A549 treated with Mapracorat at 1 μM for 4 hours (cell line): ENCODE measurements at places on chromosomes 7 and 10. TPM values are rescaled to one million over a fixed set of nuclear protein-coding genes. Genes with fewer than 3 reads are reported as not detected.

BLNK gene
- total RNA-seq = 0.07 TPM in 1 of 5 replicates, not detected in the others

TCAF2 gene
- total RNA-seq = 0.80 to 1.3 TPM (median 1.0 TPM) in 5 replicates

COL13A1 gene
- 0.11 to 0.26 TPM (median 0.24 TPM) in 4 of 5 replicates, not detected in the other for total RNA-seq

PHKG1 gene
- 0.19 to 0.58 TPM (median 0.26 TPM) in 5 replicates for total RNA-seq

IKZF5 gene
- total RNA-seq = 5.2 to 8.0 TPM (median 6.2 TPM) in 5 replicates

PVRIG gene
- total RNA-seq = not detected in 5 replicates

DYNC1I1 gene
- total RNA-seq = 0.12 to 0.21 TPM (median 0.14 TPM) in 5 replicates
